ENCODE measurements at places on chromosomes 3 and 15.
A peak's percentile ranks its signal among the peaks of the same experiment; 100 is the strongest.

- DNase-seq, result peak; percentile 82
These were observed 47.3 kb downstream of the ITGA11 start for GRCh38 chr15:68384451-68385239.

DNA sequence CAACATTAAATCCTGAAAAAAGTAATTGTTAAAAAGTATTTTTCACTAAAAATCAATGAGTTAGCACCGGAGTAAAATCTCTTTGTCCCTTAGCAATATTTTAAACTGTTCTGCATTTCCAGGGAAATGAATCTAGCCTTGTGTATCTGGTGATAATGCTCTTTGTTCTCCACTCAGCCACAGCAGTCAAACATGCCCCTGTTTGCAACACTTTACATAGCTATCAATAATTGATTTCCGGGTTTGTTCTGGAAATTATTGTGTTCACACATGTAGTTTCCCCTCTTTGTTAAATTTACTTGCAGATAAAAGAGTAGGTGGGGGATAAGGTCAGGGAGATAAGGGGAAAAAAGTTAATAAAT, 3.6 kb upstream of the A4GNT start:
- no peak for DNase-seq

DNA sequence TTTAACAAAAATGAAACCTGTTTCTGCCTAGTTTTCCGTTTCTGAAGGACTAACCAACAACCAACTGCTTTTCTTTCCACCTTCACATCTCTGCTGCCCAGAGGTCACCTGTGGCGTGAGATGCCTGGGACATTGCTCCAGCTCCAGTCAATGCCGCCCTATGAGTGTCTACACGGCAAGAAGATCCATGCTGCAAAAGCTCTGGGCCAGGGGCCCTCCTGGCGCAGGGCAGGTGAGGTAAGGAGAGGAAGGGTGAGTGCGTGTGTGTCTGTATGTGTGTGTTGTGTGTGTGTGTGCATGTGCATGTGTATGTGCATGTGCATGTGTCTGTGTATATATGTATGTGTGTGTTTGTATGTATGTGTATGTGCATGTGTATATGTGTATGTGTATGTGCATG, 131.4 kb downstream of the NSMCE3 start:
- DNase-seq, result no peak

GRCh38 chr3:182618981-182619591, 174.2 kb upstream of the ATP11B start:
- no peak for DNase-seq

GRCh38 chr3:153320585-153321128, 158.6 kb downstream of the RAP2B start:
- no peak for DNase-seq

GRCh38 chr3:52237657-52238172, 1.2 kb downstream of the TWF2 start:
- peak; percentile 87 for DNase-seq

- peak; percentile 57 for DNase-seq
These were observed 74.2 kb upstream of the POU1F1 start for GRCh38 chr3:87350367-87351199.

DNA sequence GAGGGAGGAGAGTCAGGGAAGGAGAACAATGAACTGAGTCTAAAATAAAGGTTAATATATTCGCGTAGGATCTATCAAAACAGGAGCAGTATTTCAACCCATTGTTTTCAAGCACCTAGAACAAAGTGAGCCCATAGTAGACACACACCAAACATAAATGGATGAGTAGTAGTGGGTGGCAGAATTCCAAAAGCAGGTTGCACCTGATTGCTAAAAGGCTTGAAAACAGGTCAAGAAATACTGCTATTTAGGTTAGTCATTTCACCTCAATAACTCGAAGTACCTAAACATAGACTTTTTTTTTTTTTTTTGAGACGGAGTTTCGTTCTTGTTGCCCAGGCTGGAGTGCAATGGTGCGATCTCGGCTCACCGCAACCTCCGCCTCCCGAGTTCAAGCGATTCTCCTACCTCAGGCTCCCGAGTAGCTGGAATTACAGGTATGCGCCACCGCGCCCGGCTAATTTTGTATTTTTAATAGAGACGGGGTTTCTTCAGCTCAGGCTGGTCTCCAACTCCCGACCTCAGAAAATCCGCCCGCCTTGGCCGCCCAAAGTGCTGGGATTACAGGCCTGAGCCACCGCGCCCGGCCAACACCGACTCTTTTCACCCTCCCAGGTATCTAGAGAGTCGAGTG, 855 bp upstream of the ABHD5 start:
- no peak for DNase-seq

GRCh38 chr3:89787485-89787884, 680.1 kb downstream of the EPHA3 start:
- no peak for DNase-seq

- DNase-seq, result no peak
These were observed 51.8 kb downstream of the SPRED1 start for GRCh38 chr15:38304481-38304880.

DNA sequence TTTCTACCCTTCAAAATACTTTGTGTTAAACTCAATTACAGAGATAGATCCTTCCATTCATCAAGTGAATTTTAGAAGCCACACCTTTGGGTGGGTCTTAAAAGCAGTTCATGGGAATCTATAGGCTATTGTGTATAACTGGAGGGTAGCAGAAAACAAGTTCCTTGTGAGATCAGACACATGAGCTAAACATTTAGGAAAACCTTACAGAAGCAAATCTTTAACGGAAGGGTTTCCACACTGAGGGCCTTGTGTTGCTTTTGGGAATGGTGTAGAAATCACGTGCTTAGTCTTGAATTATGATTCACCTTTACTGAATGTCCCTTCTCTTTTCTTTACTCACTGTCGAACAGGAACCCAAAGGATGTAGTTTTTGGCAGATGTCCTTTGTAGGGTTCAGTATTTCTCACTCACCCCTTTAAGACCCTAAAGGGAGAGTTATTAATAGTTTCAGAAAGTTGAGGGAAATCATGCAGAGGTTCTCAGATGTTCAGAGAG, 257.3 kb upstream of the CTDSPL start:
- no peak for DNase-seq

GRCh38 chr3:66480666-66481065, 20.2 kb downstream of the LRIG1 start:
- no peak for DNase-seq

DNA sequence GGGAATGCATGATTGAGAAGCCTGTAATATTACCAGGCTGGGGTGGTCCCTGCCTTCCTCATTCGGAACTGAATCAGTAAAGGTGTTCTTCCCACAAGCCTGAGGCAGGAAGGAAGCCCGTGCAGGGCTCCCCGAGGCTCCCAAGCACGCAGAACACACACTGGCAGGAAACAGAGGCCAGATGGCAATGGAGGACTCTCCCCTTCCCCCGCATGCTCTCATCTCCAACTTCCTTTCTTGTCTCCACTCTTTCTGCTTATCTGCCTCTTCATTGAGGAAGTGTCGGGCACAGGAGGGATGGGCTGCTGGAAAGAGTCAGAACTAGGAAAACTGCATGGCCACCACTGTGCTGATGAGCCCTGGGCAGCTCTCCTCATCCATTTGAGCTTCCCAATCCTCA, 123.5 kb downstream of the NUP210 start:
- DNase-seq, result no peak

DNA sequence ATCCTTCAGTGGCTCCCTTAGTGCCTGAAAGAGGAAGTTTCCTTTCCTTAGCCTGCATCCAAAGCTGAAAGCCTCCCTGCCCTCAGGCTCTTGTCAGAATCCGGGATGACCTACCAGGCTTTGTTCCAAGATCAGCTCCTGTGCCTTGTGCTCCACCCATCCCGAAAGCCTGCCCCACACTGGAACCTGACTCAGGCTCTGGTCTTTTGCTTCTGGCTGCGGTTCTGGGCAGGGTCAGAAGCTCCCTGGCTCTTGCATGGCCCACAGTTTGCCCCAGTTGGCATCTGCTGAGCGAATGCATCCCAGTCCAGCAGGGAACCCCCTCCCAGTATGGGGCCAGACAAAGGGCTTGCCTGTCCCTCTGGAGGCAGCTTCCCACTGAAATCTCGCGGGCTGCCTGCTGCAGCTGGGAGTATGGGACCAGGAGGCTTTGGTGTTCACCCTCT, 25.9 kb upstream of the KIF23 start:
- no peak for DNase-seq

GRCh38 chr3:125061170-125061569, 5.4 kb upstream of the HEG1 start:
- DNase-seq, result no peak

GRCh38 chr3:55440104-55440708, 46.9 kb downstream of the WNT5A start:
- no peak for DNase-seq

DNA sequence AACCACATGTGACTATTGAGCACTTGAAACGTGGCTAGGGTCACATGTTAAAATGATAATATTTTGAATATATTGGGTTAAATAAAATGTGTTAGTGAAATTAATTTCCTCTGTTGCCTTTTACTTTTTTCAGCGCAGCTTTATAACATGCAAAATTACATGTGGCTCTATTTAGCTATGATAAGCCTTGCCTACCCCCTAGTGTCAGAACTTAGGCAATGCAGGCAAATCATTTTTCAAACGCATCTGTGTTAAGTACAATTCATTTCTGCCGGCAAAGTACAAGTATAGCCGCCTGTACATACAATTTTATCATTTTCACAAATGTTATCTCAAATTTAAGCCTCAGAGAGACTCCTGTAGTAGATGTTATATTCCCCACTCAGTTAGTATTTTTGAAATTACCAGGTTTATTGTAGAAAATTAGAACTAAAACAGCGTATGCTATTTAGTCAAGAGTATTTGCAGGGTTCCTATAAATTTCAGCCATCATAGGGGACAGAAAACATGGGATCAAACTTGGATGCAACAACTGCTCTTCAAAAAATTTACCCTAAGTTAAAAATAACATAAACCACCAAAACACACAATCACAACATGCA, 56.1 kb downstream of the TAFA4 start:
- DNase-seq, result peak; percentile 61

GRCh38 chr3:50325497-50326181, 2.4 kb downstream of the TUSC2 start:
- no peak for DNase-seq

All from ACHN (cell line).